ENCODE measurements at places on chromosomes 2 and 18.

GRCh38 chr2:43174368-43174916, 52.0 kb downstream of the ZFP36L2 start:
- DNase-seq = no peak

- DNase-seq = no peak
Measured at GRCh38 chr18:13617826-13618515, 108.4 kb downstream of the FAM210A start.

GRCh38 chr2:9095690-9096089, 92.2 kb upstream of the MBOAT2 start:
- DNase-seq = peak; percentile 74

- no peak for DNase-seq
Measured at GRCh38 chr2:165655661-165656060, 138.4 kb downstream of the GALNT3 start.

- DNase-seq = no peak
Measured at GRCh38 chr2:85768713-85769112, 14.9 kb downstream of the ATOH8 start.

- no peak for DNase-seq
Measured at GRCh38 chr2:188571543-188572303, 280.0 kb downstream of the GULP1 start.

DNA sequence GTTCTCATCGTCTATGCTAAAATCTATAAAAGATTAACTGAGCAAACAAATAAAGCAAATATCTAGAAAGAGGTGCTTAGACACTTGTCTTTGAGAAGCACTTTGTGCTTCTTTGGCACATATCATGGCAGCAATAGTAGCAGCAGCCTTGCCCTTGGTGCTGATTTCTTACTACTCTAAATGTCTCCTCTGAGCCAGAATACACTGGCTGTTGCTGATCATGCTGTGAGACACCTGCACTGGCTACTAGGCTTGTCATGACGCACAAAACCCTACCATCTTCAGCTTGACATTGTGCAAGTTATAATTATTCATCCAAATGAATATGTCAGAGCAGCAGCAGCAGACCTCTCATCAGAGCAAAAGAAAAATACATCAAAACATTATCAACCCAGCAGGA, 46.7 kb downstream of the FANCL start:
- no peak for DNase-seq

DNA sequence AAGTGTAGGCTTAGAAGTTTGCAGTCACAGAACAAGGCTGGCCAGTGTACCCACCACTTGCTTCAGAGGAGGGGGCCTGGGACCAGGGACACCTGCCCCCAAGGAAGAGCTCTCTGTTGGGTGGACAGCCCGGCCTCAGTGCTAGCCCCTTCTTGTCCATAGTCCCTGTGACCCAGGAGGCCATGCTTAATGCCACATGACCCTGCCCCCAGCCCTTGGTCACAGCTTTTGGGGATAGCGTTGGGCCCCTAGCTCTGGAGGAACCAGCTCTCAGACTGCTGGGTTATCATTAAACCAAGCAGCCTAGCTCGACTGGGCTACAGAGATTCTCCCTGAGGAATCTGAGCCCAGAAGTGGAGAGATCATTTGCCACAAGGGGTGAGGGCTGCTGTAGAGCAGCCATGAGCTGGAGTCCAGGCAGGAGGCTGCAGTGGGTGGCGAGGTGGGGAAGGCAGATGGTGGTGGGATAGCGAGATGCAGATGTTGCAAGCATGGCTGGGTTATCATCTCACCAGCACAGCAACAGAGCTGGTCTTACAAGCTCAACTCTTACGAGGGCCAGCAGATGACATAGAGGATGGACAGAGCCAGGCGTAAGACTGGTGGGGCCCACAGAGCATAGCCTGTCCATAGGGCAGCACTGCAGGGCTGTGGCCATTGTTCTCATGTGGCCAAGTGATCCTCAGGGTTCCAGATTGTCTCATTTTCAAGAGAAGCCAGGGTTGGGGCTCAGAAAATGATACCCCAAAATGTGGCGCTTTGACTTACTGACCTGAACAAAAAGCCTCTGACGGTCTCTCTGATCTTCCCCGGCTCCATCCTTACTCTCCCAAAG, 7.2 kb upstream of the TMEM37 start:
- no peak for DNase-seq

DNA sequence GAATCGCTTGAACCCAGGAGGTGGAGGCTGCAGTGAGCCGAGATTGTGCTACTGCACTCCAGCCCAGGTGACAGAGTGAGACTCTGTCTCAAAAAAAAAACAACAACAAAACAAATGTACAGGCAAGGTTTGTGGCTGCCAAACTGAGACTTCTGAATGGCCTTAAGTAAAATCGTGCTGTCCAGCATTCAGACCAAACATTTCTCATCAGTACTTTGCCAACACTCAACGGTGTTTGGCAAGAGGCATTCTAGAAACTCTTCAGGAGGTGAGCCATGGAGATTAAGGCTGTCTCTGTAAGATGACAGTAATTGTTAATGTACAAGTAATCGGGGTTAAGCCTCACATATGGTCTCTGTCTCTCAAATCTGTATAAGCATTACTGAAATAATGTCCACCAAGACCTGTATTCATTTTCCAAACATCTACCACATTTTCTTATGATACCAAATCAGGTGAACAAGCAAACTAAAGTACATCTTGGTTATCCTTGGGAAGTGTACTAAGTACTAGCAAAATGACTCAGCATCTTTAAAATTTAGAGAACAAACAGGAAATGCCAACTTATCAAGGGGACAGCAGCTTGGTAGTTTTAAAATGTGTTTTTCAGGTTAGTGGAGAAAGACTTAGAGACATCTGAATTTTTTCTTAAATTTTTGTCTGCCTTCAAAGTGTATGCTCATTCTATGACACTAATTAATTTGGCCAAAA, 29.3 kb downstream of the SERPINE2 start:
- no peak for DNase-seq

GRCh38 chr2:164831887-164832286, 9.7 kb downstream of the COBLL1 start:
- no peak for DNase-seq

- DNase-seq = no peak
Measured at GRCh38 chr18:24369426-24369825, 28.2 kb downstream of the OSBPL1A start.

DNA sequence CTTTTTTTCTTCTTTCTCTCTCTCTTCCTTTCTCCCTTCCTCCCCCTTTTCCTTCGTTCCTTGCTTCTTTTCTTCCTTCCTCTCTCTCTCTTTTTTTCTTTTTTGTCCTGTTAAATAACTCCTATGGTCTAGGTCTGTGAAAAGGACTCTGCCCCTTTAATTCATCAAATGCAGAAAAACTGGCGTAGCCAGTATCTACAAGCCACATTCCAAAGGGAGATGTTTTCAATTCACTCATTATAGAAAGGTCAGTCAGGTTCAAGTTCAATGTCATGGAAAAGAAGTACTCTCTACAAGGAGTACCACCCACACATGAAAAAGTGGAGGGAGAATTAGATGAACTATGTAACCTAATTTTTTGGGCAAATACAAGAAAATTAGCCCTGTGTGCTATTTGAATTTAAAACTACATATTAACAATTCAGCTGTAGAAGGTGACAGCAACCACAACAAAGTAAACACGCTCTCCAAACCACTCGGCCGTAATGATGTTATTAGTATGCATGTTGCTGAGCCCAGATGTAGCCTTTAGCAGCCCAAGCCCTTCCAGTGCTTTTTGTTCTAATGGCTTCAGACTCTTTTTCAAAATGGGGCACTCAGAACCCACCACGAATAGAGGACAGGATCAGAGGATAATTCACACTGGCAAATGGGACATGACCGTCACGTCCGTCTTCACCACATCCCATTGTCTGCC, 735.4 kb upstream of the FANCL start:
- no peak for DNase-seq

- no peak for DNase-seq
Measured at GRCh38 chr2:74078466-74078865, 69.2 kb downstream of the BOLA3 start.

- DNase-seq = no peak
Measured at GRCh38 chr2:220748875-220749479, 823.1 kb downstream of the EPHA4 start.

GRCh38 chr2:200578778-200579177, 7.0 kb upstream of the AOX1 start:
- no peak for DNase-seq

DNA sequence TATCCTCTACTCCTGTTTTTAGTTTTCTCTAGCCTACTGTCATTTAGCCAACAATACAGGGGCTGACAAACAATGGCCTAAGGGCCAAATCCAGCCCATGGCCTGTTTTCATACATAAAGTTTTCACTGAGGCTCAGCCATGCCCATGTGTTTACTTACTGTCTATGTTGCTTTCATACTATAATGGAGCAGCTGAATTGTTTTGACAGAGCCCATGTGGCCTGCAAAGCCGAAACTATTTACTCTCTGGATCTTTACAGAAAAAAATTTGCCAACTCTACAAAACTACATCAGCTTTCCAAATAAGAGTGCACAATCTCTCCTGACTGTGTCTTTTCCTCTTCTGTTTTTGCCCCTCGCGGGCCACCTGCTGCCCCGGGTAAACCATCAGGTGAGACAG, 24.0 kb downstream of the LGALSL start:
- DNase-seq = no peak

DNA sequence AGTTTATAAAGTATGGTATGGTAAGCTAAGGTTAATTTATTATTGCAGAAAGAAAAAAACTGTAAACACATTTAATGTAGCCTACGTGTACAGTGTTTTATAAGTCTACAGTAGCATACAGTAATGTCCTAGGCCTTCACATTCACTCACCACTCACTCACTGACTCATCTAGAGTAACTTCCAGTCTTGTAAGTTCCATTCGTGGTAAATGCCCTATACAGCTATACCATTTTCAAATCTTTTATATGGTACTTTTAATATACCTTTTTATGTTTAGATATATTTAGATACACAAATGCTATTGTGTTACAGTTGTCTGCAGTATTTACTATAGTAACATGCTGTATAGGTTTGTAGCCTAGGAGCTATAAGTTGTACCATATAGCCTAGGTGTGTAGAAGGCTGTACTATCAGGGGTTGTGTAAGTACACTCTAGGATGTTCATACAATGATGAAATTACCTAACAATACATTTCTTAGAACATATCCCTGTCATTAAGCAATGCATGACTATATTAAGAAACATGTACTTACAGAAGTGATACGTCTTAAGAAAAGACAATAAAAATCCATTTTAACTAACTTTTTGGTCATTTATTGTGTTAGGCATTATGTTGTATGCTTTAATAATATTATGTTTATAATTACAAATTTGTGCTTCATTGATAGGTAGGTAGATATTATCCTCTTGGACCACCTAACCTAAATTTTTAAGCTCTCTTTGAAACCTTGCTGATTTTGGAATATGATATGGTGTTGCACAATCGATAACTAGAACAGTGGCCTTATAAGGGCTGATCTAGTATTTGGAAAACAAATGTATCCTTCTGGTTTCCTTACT, 51.9 kb downstream of the VRK2 start:
- DNase-seq = no peak

- DNase-seq = no peak
Measured at GRCh38 chr18:46756559-46757201, at the start of gene ST8SIA5. Gene ST8SIA5, minus strand, starts transcription at chr18:46757053. Its CDS starts 545 bp downstream, at chr18:46756508.

GRCh38 chr2:205297846-205298245, 384.5 kb upstream of the NRP2 start:
- no peak for DNase-seq

GRCh38 chr2:30272761-30273573, 41.6 kb downstream of the LBH start:
- no peak for DNase-seq

DNA sequence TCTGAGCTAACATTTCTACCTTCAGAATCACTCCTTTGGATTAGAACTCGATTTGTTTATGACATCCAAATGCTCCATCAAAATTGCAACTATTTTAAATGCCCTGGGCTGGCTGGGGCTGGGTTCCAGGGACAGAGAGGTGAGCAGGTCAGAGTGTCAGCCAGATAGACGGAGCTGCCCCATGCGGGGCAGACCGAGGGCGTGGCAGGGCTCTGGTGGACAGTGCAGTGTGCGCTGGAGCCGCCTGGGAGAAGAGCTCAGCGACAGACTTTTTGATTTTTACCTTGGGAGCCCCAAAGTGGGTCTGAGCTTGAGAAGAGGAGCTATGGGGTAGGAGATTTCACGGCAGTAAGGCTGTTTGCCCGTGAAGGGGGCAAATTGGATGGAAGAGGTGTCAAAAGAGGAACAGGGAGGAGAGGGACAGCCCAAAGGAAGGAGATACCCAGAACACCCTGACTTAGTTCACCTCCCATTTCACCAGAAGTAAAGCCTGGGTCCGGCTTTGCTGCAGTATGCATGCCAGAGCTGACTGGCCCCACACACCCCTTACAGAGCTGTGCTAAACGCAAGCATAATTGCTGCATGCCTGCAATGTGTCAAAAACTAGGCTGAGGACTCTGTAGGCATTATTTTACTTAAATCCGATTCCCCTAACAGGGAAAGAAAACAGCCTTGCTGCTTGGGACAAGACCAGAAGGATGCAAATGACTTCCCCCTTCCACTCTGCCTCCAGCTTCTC, 33.7 kb downstream of the EN1 start:
- no peak for DNase-seq

DNA sequence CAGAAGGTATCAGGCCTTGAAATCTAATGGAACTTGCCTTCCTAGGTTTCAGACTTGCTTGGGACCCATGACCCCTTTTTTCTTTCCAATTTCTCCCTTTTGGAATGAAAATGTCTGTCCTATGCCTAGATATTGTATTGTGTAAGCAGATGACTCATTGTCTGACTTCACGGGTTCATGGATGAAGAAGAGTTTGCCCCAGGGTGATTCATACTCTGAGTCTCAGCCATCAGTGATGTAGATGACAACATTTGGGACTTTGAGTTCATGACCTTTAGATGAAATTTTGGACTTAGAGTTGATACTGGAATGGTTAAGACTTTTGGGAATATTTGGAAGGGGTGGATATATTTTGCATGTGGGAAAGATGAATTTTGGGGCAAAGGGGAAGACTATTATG, 11.2 kb upstream of the SCYGR5 start:
- DNase-seq = no peak

GRCh38 chr18:35949903-35950627, 22.4 kb upstream of the RMP24 start:
- no peak for DNase-seq

DNA sequence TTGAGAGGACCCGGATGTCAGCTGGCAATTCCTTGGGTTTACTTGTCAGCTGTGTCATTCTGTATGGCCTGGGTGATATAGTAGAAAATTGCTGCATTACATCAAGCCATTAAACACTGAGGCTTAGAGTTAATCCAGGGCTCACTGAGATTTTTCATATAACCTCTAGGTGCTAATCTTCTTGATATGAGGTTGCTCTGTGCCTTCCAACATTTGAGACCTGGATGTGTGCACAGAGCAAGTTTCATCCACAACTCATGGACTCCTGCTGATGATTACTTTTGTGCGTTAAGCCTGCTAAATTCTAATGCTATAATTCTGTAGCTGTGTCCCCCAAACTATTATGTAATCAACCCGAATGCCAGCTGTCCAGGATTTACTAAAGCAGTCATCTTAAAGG, 178.4 kb upstream of the CDH20 start:
- DNase-seq = no peak

All from CMK (cell line).